Activated T-helper 1 cell treated with Interleukin-2 at 50 U/mL for 16 hours (primary cell): ENCODE measurements at places on chromosomes 3 and 15.

DNA sequence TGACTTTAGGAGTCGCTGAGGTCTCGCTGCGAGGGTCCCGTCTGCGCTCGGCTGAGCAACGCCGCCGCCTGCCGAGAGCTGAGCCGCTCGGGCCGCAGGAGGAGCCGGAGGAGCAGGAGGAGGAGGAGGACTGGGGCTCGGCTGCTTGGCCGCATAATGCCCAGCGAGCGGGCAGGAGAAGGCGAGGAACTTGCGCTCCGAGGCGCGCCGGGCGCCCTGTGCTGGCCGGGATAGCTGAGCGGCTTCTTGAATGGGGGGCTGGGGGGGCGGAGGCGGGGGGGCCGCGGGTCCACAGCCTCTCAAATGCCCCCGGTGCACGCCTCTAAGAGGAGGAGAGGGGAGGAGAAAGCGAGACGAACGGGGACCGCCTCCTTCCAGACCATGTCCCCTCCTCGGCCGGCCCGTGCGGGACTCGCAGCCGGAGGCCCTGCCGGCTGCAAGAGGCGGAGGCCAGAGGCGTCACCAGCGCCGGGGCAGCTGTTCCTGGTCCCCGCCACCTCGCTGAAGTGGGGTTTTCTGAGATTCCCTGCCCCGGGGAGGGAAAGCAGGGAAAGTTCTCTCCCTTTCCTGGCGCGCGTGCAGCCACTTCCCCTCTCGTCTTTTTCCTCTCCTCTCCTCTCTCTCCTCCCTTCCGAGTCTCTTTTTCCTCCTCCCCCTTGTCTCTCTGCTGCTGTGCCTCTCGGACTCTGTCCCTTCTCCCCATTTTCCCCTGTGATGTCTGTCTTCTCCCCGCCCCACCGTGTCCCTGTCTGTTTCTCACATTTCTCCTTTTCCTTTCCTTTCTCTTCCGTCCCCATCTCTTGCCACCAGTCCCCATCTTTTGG, at the start of gene ADAMTS9:
Gene ADAMTS9, minus strand, starts transcription at position 220 of the 824 bp plus-strand sequence. CDS start 343 bp downstream, outside the sequence.
- DNase-seq: no peak

- DNase-seq: no peak
These were observed 9.9 kb downstream of the MESD start for GRCh38 chr15:80979538-80980200.

DNA sequence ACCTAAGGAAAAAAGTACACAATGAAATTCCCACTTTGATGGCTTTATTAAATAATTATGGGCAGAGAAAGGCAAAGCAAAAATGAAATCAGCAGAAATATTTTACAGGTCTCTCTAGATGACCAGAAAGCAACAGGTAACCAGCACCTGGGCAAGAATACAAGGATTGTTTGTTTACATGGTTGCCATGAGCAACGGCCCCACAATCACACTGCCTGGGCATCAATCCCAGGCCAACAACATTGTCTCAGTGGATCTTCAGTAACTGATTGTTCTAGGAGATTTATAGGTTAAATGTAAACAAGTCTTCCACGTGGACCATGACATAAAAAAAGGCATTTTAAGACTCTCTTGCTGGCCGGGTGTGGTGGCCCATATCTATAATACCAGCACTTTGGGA, 82.6 kb downstream of the PDZRN3 start:
- no peak for DNase-seq

GRCh38 chr3:53938645-53939044, 47.0 kb upstream of the SELENOK start:
- DNase-seq: no peak

GRCh38 chr3:7062714-7063113, 201.8 kb downstream of the GRM7 start:
- no peak for DNase-seq

DNA sequence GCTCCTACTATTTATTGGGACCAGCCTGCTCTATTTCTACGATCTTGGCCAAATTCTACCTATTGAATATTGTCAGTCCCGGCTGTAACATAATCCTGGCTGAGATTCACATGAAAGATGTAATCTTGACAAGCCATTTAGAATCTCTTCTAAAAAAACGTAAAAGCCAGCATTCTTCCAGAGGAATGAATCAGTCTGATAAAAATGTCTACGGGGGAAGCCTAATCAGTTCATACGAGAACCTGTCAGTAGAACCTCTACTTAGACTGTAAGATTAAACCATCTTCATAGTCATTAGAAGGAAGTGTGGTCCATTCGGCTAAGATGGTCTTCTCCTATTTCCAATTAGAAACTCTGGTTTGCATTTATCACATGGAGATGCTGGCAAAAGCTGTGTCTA, 147.2 kb upstream of the WNT5A start:
- no peak for DNase-seq

GRCh38 chr15:57758560-57758959, 52.0 kb downstream of the POLR2M start:
- no peak for DNase-seq

GRCh38 chr3:30299674-30300385, 306.6 kb upstream of the TGFBR2 start:
- DNase-seq: no peak

- no peak for DNase-seq
These were observed 75.6 kb downstream of the UBP1 start for GRCh38 chr3:33364531-33365128.

DNA sequence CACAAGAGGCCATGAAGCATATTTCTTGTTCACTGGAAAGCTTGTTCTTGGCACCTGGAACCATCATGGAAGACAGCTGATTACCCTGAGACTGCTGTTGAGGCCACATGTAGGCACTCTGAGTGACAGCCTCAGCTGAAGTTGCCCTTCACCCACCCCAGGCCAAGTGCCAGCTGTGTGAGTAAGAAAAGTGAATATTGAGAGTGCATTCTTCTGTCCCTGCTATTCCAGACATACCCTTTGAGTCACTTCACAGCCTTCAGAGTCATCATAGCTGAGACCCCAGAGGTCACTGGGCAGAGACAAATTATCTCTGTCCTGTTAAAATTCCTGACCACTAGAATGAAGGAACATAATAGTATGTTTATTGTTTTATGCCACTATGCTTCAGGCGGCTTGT, 79.6 kb downstream of the NFKBIZ start:
- no peak for DNase-seq

DNA sequence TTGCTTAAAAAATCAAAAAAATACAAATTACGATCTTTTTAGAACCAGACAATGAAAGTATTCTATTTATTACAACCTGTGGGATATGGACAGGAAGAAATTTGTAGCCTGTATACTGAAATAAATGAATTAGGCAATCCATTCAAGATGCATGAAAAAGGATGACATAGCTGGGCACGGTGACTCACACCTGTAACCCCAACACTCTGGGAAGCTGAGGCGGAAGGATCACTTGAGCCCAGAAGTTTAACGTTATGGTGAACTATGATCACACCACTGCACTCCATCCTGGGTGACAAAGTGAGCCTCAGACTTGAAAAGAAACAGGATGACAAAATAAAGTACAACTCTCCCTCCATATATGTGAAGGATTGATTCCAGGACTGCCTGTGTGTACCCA, 74.1 kb downstream of the MSL2 start:
- DNase-seq: no peak

DNA sequence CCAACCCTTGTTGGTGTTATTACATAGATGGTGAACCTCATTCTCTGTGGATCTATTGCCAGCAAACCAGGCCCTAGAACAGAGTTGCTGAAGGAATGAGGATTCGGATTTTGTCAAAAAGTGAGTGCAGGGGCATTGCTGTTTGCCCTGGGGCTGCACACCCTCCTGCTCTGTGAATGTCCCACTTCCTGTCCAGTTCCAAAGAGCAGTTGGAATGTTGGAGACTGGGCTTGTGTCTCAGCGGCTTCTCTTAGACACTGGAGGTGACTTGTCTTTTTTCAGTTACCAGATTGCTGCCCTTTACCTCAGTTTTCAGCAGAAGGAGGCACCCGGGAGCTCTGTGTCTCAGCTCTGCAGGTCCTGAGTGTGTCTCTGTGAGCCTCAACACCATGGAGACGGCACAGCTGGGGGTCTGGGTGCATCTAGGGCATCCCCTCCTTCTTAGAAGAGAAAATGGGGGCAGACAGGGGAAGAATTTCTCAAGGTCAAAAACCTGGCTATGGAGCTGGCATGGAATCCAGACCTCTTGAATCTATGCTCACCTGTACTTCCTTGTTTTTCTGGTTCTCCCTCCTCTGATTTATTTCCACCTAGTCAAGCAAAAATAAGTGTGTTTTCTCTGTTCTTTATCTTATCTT, 46.3 kb downstream of the LIMD1 start:
- no peak for DNase-seq

DNA sequence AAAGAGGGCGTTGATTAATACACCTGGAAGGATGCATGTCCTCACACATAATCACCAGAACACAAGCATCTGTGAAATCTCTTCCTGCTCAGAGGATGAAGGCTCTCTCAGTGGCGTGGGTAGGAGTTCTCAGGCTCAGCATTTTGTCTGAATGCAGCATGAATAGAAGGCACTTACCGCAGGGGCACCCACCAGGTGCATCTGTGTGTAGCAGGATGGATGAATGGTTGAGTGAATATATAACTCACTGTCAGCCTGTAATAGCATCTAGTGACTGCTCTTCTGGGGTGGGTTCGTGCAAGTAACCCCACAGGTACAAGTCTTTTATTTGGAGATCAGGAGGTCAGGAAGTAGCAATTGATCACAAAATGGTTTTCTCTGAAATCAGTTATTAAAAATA, 143.0 kb downstream of the SQOR start:
- DNase-seq: no peak

- no peak for DNase-seq
These were observed 11.5 kb downstream of the CCDC80 start for GRCh38 chr3:112629425-112629824.

- no peak for DNase-seq
These were observed 357.5 kb upstream of the CADM2 start for GRCh38 chr3:84601303-84601702.

- DNase-seq: no peak
These were observed 30.1 kb upstream of the SPTSSB start for GRCh38 chr3:161401389-161401788.

DNA sequence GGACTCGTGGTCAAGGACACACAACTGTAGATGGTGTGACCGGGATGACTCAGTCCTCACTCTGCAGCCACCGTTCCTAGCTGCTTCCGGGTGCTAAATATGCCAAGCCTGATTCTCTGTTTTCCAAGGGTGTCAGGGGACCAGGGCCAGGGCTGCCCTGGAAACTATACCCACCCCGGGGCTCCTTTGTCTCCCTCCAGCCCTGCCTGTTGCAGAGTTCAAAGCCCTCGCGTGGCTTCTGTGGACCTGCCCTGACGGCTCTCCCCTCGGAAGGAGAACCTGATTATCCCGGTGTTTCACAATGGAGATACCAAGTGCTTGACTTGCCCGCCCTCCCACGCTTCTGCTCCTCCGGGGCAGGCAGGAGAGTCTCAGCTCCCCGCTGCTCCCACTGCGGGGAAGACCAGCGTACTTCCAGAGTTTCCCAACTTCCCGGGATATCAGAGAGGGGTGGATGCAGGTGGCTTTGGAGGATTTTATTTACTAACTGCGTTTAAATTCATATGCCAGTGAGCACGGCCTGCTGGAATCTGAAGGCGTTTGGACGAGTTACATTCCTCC, 125.0 kb downstream of the ASB7 start:
- DNase-seq: no peak

DNA sequence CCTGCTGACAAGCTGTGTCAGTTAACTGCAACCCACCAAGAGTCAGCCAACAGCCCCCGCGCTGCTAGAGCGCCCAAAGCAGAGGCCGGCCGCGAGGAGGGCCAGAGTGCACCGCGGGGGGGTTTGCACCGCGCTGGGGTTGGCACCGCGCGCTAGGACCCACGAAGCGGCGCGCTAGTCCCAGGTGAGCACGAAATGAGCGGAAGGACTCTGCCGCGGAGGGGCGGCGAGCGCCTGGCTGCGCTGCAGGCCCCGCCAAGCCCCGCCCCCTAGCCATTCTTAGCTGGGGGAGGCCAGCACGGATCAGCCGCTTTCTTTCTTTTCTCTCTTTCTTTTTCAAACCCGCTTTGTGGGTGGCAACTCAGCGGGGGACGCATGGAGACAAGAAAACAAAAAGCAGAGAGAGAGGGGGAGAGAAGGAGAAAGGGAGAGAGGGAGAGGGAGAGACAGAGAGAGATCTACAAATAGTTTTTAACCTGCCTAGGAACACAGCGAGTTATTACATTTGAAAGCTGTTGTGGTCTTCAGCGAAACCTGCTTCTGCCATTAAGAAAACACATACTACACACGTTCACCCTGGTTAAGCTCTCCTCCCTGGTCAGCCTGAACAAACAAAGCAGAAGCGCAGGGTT, 6.9 kb upstream of the FOXB1 start:
- DNase-seq: no peak

GRCh38 chr3:139794469-139795265, 116.9 kb upstream of the NMNAT3 start:
- DNase-seq: no peak

- DNase-seq: no peak
These were observed 5.5 kb downstream of the RHCG start for GRCh38 chr15:89490814-89491315.

- no peak for DNase-seq
These were observed 454.0 kb upstream of the ARHGEF26 start for GRCh38 chr3:153666991-153667740.
